ACHN (cell line): ENCODE measurements at places on chromosomes 6 and 20.

DNA sequence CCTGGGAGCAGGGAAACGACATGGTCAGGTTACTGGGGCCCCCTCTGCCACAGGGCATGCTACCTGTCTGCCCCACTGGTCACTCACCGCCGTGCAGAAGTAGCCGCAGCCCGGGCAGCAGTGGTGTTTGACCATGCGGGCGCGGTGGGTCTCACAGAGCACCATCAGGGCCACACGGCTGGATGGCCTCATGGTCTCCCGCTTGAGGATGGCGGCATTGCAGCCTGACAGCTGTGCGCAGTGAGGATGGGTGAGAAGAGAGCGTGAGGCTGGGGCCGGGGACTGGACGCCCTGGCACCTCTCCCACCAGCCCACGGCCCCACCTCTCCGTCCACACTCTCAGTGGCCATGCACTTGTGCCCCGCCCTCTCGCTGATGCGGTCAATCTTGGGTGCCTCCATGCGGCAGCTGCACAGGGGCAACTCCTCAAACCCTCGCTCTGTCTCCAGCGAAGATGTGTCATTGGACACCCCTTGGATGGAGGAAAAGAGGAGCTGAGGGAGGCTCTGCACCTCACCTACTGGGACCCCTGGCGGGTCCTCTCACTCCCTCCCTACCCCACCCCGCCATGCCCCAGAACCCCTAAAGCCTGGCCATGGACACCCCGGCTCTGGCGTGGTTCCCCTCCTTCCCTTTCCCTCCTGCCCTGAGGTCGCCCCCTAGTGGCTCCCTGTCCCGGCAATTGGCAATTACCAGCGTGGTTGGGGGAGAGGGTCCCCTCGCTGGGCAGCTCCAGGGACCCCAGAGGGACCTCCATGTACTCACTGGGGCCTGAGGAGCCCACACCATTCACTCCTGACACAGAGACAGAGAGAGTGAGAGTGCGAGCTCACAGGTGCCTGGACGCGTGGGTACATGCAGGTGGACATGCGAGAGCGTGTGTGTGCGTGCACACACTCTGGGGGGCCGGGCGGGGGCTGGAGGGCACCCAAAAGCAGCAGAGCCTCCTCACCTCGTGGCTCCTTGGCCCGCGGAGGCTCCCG lies 8.9 kb downstream of the EHMT2 start:
- no peak for DNase-seq

DNA sequence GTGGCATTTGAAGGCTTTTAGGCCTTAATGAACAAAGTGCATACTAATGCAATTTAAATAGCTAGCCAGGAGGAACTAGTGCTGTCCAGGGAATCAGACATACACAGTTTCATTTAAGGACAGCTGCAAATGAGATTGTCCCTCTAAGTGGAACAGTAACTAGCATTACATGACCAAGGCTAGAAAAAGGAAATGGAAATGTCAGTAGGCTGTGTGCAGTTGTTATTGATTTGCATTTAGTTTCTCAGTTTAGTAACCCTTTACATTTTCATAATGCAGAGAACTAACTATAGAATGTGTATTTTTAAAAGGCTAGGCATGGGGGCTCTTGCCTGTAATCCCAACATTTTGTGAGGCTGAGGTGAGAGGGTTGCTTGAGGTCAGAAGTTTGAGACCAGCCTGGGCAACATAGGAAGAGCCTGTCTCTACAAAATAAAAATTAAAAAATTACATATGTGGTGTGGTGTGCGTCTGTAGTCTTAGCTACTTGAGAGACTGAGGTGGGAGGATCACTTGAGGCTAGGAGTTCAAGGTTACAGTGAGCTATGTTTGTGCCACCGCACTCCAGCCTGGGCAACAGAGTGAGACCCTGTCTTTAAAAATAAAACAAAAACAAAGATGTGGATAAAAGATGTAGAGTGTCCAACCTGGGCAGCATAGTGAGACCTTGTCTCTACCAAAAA lies 468.0 kb downstream of the UTRN start:
- no peak for DNase-seq

DNA sequence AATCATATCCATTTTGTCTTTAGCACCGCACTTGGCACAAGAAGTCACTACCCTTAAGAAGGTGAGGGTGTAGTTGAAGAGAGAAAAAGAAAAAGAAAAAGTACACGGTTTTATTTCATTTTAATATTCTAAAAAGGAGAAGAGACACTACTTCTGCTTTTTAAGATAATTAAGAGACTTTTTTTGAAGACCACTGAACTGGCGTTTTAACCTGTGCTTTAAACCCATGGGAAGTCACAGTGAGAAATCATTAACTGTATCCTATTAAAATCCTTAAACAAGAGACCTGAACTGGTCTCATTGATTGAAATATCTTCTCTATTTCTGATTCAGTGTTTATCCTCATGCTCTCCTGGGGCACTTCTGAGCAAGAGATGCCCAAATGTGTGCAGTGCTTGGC lies 243.5 kb downstream of the TMEM242 start:
- no peak for DNase-seq

GRCh38 chr6:31042806-31043205 lies 32.5 kb downstream of the MUC22 start:
- DNase-seq, result peak; percentile 82

DNA sequence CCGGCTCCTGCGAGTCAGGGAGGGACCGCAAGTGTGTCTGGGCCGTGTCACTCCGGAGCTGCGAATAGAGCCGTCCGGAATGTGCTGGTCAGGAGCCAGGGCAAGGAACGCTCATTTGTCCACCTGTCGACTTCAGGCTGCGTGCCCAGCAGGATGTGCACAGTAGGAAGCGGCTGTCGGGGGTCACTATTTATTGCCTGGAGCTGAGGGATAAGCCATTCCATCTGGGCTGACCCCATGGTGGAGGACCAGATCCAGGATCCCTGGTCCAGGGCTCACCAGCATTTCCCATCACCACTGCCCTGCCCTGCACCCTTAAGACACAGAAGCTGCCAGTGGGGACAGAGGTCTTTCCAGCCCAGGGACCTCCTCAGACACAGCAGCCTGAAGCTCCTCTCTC lies 14.7 kb downstream of the NTSR1 start:
- DNase-seq, result no peak

DNA sequence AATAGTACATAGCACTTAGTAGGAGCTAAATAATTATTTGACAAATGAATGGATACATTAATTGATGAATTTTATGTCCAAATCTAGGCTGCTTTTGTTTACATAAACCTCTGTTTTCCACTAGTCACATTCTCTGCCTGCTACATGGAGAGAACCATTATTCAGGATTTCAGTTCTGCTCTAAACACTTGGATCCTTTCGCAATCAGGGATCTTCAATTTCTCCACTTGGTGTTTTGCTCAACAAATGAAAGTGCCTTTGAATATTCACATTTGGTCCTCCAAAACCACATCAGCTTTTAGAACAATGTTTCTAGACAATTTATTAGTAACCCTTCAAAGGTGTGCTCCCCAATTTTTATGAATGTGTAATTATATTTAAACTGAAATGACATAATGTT lies 30.6 kb upstream of the HLA-DQB1 start:
- DNase-seq, result no peak
